ENCODE measurements at places on chromosomes 12 and 14.

GRCh38 chr14:87996291-87996592, 3.3 kb upstream of the GALC start:
- no peak for DNase-seq

GRCh38 chr12:128339631-128340030, 72.7 kb downstream of the TMEM132C start:
- no peak for DNase-seq

DNA sequence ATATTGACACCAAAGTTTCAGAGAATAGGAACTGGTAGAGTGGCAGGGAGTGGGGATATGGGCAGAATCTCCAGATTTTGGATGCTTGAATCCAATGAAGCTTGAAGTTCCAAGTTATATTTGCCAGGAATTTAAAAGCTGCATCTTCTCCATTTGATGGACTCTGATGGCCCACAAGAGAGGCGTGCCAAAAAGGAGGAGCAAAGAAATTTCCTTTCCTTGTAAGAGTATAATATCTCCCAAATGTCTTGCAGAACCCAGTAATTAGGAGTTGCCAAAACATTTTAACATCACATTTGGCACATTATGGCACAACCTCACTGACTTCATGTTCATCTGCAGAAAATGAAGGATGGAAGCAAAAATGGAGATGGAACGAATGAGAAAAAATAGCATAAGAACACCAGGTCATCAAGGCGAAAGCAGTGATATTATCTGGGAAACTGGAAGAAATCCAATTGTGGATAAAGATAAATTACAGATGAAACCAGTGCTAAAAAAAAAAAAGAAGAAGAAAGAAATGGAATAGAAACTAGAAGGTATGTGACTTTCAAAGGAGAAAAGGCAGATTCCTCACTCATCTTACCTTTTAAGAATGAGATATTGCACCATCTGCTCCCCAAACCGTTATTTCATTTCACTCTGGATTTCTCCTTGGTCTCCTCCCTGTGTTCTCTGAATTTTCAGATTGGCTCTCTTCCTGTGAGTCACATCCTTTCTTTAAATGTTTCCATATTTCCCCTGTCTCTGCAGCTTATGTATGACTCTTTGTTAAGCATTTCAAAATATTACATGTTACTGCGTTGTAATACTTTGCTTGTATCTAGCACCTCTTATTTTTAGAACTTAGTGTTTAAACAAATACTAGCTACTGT, 13.5 kb upstream of the FLRT2 start:
- DNase-seq: no peak

GRCh38 chr12:67534681-67535080, 113.9 kb upstream of the DYRK2 start:
- DNase-seq: no peak

DNA sequence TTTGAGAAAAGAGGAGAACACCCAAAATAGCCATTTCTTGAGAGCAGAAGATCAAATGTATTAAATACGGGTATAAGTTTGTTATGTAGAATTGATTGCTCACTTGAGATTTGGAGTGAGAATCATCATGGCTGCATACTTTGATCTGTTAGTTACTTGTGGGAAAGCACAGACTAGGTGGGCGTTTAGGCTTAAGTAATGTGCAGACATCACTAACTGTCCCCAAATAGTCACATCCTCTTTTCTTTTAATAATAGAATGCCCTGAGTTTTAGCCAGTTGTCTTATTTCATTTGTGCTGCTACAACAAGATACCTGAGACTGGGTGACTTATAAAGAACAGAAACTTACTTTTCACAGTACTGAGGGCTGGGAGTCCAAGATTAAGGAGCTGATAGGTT, 14.3 kb upstream of the GTF2A1 start:
- no peak for DNase-seq

- no peak for DNase-seq
Observed at GRCh38 chr14:34099635-34100034, 148.8 kb upstream of the EGLN3 start.

GRCh38 chr14:34437729-34438080, 24.3 kb downstream of the SPTSSA start:
- DNase-seq: no peak

DNA sequence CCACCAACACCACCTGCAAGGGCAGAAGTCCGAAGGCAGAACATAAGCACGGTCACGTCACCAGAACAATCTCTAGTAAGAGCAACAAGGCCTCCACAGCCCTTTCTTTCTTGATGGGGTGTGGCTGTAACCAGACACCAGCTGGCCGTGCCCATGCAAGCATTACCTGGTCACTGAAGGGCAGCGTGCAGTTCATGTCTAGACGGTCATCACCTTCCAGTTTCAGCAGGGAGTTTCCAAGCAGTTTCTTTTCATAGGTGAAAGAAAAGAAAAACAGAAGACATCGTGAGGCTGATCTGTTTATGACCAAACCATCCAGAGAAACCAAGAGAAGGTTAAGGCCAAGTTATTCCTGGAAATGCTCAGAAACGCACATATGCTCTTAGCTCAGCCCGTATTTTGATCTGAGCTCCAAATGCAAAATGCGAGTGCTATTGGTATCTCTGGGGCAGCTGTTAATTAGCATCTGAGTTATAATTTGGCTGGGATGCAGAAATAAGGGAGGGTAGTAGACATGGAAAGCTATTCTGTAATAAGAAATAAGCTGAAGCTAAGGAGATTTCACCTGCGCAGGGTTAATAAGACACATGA, 42.5 kb downstream of the PRKAB1 start:
- no peak for DNase-seq

GRCh38 chr12:117111386-117111785, 12.2 kb upstream of the TESC start:
- DNase-seq: no peak

- no peak for DNase-seq
Observed at GRCh38 chr12:46803517-46803916, 22.3 kb downstream of the SLC38A4 start.

DNA sequence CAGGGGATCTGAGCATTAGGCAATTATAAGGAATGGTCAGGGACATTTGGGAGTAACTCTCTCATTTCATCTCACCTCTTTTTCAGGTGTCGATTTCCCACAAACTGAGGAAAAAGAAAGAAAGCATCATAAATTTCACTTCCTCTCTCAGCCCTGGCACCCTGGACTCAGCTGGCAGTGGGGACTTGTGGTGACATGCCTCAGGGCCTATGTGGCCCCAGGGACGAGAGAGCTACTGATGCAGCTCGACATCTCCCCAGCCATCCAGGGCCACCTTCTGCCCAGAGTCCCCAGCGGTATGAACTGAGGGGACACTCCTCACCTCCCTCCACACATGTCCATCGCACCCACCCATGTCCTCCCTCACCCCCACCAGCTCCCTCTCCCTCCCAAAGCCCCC, 11.7 kb downstream of the TNFRSF1A start:
- no peak for DNase-seq

GRCh38 chr14:98189511-98189910, 1082.5 kb downstream of the BCL11B start:
- DNase-seq: no peak

GRCh38 chr14:24055971-24056799, 4.4 kb downstream of the CARMIL3 start:
- DNase-seq: no peak

GRCh38 chr12:12918781-12919389, 27.5 kb downstream of the GPRC5A start:
- no peak for DNase-seq

DNA sequence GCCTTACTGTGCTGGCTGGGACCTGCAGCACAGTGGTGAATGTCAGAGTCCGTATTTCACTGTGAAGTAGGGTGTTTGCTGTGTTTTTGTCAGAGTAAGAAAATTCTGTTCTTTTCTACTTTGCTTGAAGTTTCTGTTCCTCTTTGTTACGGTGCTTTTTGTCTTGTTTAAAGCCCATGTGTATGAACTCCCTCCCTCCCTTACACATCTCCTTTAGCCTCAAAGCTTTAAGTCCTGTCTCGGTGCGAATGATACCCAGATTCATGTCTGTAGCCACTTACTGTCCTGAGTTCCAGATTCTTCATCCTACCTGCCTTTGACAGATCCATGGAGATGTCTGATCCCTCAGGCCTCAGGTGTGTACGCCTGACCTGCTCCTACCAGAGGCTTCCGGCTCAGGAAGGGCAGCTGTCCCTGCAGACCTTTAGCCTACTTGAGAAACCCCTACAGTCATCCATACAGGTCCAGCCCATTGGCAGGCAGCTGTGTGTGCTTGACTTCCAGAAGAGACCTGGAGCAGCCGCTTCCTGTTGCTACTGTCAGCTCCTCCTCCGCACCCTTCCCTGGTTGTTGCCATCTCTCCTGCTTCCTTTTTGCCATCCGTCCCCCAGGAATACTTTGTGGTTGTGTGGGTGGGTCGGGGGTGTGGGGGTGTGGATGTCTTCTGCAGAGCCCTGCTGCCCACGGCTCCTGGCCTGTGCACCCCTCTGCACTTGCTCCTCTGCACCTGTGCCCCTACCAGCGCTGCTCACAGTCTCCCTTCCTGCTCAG, 72.9 kb downstream of the DDX51 start:
- no peak for DNase-seq

- DNase-seq: no peak
Observed at GRCh38 chr14:43792980-43793379, 714.1 kb downstream of the FSCB start.

GRCh38 chr12:45336762-45337596, 121.1 kb downstream of the ANO6 start:
- DNase-seq: no peak

DNA sequence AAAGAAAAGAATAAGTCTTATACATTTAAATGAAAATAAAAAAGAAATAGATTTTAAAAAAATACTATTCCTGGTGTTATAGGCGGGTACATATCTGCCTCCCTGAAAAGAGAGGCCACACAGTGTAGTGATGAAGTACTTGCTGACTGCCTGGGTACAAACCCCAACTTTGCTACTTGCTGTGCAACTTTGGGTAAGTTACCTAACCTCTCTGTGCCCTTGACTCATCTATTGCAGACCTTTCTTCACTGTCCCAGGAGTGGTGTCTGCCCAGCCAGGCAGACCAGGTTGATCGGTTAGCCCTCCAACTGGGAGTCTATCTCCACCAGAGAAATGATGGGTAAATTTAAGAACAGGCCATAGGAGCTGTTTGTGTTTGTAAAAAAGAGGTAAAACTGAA, 82.0 kb downstream of the SLC24A4 start:
- DNase-seq: no peak
